DMS53 (cell line): ENCODE measurements at places on chromosomes 5 and 9.
A peak's percentile ranks its signal among the peaks of the same experiment; 100 is the strongest.

GRCh38 chr5:30287890-30288289 lies 905.6 kb upstream of the CDH6 start:
- no peak for DNase-seq

DNA sequence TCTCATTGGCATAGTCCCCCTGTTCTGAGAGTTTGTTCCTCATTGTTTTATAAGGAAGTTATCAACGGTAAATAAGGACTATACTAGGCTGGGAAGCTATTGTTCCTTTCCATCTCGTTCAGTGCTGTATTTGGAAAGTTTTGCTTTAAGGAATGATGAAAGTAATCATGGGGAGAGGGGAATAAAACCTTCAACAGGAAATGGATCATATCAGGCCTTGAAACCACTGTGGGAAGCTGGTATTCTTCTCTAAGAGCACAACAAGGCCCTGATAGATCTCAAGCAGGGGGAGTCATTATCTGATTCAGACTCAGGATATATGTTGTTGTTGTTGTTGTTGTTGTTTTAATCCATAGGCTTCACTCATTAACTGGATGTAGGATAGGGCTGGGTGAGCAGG lies 474.5 kb downstream of the ENC1 start:
- no peak for DNase-seq

DNA sequence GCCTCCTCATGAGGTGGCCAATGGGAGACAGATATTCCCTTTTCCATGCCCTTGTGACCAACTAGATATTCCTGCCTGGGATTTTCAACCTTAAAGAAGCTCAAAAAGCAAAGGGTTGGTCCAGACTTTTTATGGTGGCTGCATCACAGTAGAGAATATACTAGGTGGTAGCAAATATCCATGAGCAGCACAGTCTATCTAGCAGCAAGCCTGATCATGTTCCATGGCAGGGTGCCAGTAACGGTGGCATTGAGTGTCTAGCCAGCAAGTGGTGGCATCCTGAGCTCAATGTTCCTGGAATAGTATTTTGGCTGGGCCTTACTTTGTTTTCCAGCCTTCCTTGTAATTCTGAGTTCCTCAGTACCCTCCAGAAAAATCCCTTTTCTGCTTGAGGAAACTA lies 25.8 kb downstream of the CDC25C start:
- peak; percentile 55 for DNase-seq

GRCh38 chr9:110546411-110546871 lies 33.1 kb downstream of the SVEP1 start:
- DNase-seq: no peak

DNA sequence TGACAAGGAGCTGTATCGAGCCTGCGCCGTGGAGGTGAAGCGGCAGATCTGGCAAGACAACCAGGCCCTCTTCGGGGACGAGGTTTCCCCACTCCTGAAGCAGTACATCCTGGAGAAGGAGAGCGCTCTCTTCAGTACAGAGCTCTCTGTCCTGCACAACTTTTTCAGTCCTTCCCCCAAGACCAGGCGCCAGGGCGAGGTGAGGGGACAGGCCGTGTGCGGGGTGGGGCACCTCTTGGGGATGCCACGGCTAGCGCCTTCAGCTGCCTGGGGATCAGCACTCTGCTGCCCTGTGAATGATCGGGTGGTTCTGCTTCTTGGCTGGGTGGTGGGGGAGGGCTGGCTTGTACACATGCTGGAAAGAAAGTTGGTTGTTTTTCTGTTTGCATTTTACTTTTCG lies 1.7 kb downstream of the NELFB start:
- no peak for DNase-seq

DNA sequence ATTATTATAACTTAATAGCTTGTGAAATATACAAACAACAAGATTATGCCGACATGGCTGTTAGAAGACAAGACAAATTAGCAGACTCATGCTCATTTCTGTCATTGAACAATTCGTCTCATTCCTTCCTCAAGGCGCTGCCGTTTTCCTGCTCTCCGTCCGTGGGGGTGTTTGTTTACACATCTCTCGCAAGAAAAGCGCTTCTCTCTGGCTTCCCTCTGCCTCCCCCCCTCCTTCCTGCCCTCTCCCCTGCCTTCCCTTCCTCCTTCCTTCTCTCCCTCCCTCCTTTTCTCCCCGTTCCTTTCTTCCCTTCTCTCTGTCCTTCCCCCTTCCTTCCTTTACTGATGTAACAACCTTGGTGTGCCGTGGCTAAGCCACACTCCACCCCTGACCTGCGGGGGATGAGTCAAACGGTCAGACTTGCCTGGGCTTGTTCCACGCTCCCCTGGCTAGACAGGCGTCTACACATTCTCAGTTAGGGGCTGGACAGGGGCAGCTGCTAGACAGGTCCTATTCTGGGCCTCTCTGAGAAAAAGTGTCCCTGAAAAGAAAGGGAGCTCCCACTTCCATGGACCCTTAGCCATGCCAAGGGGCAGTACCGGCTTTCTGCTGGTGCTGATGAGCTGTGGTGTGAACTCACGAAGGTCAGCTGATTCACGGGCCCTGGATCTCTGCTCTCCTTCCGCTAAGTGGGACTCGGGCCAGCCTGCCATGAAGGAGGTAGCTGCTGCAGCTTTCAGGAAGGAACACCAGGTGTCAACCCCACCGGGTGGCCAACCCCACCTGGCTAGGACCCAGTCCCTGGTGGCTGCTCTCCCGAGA lies 32.0 kb upstream of the SPTLC1 start:
- peak; percentile 91 for DNase-seq

GRCh38 chr5:146818822-146819221 lies 59.7 kb downstream of the PPP2R2B start:
- DNase-seq: no peak

DNA sequence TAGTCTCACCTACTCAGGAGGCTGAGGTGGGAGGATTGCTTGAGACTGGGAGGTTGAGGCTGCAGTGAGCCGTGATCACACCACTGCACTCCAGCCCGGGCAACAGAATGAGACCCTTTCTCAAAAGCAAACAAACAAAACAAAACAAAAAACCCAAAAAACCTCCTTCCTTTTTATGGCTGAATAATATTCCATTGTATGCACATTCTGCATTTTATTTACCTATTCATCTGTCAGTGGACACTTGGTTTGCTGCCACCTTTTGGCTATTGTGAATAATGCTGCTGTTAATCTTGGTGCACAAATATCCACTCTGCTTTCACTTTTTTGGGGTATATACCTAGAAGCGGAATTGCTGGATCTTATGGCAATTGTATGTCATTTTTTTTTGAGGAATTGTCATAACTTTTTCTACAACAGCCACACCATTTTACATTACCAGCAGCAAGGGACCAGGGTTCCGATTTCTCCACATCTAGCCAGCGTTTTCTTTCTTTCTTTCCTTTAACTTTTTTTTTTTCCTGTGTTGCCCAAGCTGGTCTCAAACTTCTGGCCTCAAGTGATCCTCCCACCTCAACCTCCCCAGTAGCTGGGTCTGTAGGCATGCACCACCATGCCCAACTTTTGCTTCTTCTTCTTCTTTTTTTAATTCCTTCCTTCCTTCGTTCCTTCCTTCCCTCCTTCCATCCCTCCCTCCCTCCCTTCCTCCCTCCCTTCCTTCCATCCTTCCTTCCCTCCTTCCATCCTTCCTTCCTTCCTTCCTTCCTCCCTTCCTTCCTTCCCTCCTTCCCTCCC lies 30.6 kb downstream of the NKX2-5 start:
- DNase-seq: peak; percentile 58

- no peak for DNase-seq
Observed at GRCh38 chr5:9833871-9834270, 203.7 kb upstream of the TAS2R1 start.

DNA sequence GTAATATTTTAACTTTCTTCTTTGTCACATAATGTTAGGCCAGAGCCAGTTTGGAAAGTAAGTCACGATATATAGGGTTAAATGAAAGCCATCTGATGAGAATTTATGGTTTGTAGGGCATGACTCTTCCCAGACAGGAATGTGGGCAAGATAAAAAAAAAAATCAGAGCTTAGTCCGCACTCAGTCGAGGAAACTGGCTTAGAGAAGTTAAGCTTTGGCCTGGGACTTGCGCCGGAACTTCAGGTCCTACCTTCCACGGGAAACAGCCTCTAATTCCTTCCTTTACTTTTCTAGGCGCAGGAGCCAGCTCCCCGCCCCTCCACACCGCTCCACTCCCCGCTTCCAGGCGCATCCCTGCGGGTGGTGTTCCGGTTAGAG lies 475 bp downstream of the DDX31 start:
- DNase-seq: no peak

DNA sequence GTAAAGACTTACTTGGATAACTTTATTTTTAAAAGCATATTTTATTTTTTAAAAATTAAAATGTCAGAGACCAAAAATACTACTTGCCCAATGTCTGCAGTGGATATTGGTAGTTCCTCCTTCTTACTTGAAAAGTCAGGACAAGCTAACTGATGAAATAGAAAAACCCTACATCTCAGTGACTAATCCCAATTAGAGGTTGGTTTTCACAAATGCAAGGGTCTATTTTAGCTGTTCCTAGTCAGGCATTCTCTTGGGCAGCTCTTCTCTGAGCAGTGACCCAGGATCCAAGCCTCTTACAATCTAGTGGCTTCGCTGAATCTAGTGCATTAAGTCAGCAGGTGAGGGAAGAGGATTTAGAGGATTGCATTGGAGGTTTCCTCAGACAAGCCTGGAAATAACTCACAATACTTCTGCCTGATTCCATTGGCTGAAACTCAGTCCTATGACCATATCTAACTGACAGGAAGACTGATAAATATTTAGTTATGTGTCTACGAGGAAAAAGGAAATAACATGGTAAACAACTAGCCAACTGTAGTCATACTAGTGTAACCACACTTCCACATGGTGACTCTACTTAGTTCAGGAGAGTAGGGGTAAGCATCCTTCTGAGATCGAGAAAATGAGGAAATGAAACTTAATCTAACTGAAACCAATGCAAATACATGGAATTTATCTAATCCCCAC lies 34.2 kb upstream of the MIER3 start:
- DNase-seq: no peak

DNA sequence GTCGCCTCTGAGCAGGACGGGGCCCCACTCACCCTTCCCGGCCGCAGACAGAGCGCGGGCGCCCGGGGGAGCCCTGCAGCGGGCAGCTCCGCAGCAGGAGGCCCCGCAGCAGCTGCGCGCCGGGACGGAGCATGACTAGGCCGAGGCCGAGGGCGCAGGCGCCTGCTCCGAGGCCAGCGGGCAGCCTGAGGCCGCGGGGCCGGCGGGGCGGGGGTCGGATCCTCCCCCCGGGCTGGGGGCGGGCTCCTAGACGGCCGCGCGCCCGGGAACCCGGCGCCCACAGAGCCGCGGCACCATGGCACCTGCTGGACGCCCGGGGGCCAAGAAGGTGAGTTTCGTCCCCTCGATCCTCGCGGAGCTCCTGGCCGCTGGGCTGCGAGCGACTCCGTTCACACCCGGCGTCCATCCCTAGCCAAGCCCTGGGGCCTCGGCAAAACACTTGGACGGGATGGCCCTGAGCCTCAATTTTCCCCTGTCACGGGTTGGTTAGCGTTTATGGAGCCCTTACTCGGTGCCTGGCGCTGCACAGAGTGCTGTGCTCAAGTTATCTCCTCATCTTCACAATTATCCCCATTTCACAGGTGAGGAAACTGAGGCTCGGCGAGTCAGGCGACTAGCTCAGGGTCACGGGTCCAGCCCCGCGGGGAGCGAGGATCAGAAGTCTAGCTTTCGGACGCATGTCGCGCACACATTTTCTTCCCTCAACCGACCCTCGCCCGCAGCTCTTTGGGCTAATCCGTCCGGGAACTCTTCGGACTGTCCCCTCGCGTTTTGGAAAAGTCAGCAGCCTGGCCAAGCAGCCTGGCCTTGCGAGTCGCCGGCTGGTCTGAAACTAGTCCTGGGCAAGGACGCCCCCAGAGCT lies at the start of the genes BHMT2 and DMGDH:
BHMT2 (plus strand) TSS at position 280 of the 862 bp plus-strand sequence; CDS start at position 296, 16 bp downstream.
DMGDH (minus strand) TSS at position 187 of the 862 bp plus-strand sequence; CDS start at position 133, 54 bp downstream.
- peak; percentile 92 for DNase-seq

DNA sequence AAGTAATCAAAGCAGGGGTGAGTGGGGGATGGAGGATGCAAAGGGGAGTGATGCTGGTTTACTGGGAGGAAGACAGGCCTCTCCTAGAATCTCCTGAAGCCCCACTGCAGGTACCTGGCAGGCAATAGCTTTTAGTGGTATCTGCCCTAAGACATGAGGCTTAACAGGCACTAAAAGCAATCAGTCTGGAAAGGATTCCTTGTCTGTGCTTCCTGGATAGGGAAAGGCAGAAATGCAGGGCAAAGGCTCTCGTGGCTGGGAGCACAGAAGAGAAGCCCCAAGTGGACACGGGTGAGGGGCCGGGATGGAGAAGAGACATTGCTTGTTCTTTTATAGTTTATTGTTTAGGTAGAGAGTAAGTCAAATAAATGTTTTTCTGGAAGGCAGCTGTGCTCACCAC lies 40.1 kb downstream of the CCNJL start:
- DNase-seq: peak; percentile 58
